ENCODE measurements at places on chromosomes 6 and 20.

DNA sequence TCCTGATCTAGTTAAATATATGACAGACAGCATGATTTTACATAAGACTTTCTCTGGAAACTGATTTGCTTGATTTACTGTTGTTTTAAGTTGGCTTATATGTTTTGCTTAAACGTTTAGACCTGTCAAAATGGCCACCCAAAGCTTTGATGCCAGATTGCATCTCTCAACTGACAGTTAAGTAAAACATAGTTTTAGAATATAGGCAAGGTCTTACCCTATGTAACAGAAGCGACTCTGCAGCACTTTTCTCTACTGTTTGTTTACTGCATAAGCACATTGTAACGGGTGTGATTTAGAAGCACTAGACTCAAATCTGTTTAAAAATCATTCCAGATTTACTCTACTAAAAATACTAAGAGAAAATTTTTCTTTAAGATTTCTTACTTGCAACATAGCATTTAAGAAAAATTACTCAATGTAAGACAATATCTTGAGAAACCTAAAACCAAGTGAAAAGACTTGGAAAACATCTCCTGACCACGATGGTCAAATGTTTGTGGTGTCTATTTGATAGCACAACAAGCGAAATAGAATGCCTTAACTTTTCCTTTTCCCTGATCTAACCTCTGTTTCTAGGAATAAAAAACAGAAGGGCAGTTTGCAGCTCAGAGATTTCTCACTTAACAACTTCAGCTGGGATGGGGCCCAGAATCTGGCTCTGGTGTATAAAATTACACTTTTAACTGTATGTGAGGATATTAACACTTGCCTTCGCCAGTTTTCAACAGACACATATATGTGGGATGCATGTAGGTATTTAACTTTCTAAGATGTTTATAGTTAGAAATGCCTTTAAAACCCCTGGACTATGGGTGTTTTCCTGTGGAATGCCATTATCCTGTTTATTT, 47.4 kb downstream of the AIG1 start:
- no peak for DNase-seq

GRCh38 chr20:59120919-59121318, 42.7 kb upstream of the ZNF831 start:
- no peak for DNase-seq

GRCh38 chr6:30022189-30022588, 38.9 kb upstream of the POLR1H start:
- no peak for DNase-seq

GRCh38 chr6:33880104-33880678, 76.4 kb upstream of the MLN start:
- DNase-seq, result no peak

DNA sequence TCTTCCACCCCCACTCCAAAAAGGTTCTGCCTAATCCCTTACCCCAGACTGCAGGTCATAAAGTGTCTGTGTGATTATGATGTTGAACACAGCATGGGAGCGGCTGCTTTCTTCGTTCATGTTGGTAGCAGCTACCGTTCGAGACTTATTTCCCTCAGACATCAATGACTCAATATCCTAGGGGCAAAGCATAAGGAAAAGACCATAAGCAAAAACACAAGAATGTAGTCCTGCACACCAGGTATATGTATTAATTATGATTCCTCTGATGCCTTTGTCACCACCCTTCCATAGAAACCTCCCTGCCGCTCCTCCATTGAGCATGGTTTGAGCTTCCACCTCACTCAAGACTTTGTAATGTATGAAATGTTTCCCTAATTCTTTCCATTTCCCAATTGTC, 137.2 kb downstream of the KIF13A start:
- no peak for DNase-seq

DNA sequence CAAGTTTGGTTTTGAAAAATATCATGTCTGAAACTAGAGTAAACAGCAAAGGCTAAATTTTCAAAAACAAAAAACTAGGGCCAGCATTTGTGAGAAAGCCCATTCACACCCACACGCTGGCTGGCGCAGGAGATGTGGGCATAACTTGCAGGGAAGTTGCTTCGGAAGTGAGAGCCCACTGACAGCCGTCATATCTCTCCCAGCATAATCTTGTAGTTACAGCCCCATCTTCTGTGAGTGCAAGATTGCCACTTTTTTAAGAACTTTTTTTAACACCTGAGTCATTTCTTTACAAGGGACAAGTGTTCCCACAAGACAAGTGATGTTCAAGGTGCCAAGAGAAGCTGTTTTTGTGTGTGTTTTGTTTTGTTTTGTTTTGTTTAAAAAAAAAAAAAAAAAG, 212.5 kb upstream of the CNR1 start:
- no peak for DNase-seq

DNA sequence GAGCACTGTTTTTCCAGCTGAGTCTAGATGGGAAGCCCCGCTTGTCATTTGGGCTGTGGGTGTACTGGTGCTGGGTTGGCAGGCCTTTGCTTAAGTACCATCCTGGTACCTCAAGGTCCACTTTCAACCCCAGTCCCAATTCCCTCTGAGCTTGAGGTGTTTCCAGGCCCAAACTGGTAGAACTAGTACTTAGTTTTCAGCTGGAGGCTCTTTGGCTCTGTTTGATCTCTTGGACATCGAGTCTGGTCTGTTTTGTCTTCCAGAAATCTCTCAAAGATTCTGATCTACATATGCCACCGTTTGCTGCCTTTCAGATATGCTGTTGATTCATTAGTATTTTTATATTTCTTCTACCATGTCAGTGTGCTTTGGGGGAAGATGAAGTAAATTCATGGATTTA, 61.8 kb upstream of the GNRH2 start:
- DNase-seq, result no peak

- peak; percentile 25 for DNase-seq
These were observed 912 bp downstream of the EYA4 start for GRCh38 chr6:133241901-133242636.

DNA sequence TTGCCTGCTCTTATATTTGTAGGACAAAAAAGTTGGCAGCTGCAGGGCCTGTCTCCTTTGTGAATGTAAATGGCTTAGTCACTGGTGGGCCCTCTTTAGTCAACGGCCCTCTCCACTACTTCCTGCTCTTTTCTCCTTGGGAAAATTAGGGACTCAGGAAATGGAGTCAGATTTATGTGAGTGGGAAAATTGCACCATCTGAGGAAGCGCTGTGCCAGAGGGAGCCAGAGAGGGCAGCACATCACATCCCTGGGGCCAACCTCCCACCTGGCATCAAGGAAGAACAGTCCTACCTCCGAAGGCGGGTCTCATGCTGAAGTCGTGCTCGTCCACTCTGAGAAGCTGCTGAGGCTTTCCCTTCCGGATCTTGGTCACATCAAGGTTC, 15.6 kb downstream of the GABRR2 start:
- no peak for DNase-seq

DNA sequence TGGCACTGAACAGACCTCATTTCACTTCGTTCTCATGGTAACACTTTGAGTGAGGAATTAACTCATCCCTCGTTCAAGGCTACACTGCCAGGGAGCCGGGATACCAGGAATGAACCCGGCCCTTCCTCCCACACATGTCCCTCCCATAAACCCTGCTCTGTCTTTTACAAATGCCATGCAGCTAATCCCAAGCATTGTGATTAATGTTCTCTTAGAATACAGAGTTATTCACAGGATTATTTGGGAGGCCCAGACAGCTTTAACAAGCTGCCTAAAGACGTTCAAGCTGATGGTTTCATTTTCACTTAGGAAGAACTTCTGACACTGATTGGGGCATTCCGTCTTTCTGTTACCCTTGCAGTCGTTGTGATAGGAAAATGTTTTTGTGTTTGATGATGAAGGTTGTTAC, 42.5 kb upstream of the CD83 start:
- DNase-seq, result no peak

DNA sequence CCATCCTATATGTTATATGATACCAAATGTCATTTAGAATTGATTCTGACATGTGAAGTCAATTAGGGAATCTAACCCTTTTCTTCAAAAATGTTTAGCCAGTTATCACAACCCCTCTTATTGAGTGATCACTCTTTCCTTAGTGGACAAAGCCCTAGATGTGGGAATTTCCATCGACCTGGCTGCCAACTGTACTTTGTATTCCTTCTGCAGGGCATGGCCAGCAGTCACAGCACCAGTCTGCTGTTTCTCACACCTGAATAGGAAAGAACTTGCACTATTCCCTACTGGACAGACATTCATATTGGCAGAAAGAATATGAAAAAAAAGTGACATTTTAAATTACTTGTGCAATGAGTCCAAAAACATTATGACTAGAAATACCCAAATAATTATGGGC, 271.0 kb downstream of the PACRG start:
- no peak for DNase-seq

- DNase-seq, result no peak
These were observed 8.9 kb downstream of the FITM2 start for GRCh38 chr20:44302026-44302669.

All from NCI-H1092 (cell line).